ENCODE measurements at places on chromosomes 11 and 22.

- DNase-seq: no peak
Observed at GRCh38 chr11:2807025-2807681, 78.4 kb downstream of the CDKN1C start.

DNA sequence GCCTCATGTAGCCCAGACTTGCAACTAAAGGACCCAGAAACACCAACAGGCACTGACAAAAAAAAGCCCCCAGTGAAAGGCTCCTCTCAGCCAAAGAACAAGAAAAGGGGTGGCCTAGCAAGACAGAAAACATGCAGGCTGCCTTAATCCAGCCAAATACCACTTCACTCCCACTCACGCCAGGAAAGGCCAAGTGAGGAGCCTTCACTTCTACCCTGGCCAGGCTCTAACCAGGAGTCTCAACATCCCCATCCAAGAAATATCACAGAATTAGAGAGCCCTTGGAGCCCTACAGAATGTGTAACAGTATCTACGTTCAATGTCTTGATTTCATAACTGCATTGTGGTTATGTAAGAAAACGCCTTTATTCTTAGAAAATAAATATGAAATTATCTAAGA, 149.0 kb downstream of the APOL5 start:
- DNase-seq: no peak

GRCh38 chr11:47408598-47409439, 429 bp downstream of the SLC39A13 start:
- DNase-seq: no peak

GRCh38 chr11:102810950-102811660, 13.1 kb upstream of the MMP1 start:
- no peak for DNase-seq

DNA sequence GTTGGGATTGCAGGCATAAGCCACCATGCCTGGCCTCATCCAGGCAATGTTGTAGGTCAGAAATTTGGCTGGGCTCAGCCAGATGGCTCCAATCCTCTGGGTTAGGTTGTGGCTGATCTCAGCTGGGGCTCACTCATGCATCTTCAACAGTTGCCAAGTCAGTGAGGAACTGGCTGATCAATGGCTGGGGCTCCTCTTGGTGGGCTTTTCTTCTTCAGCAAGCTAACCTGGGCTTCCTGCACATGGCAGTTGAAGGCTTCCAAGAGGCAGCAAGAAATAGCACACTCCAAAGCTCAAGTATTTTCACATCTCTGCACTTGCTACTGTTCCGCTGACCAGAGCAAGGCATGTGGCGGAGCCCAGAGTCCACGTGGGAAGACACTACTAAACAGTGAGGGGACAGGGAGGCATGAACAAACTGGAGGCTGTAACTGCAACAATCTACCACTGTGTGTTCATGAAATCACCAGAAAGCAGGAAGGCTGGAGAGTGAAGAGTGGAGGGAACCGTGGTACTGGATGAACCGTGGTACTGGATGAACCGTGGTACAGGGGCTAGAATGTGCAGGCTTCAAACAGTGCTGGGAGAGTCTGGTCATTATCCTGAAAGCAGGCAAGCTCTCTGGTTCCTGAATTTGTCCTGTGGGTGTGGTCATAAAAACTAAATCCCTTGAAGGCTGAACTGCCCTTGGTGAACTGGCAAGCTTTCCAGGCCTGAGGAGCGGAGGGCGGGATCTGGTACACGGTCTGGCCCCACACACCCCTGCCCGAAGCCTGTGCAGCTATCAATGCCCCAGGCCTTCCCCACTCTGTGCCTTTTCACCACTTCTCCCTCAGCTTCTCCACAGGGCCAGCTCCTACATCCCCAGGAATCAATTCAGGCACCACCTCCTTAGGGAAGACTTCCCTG, 20.2 kb downstream of the CHST1 start:
- DNase-seq: no peak

GRCh38 chr22:35322126-35322525, 22.4 kb downstream of the TOM1 start:
- DNase-seq: no peak

GRCh38 chr11:112784323-112785073, 176.7 kb upstream of the NCAM1 start:
- DNase-seq: no peak

DNA sequence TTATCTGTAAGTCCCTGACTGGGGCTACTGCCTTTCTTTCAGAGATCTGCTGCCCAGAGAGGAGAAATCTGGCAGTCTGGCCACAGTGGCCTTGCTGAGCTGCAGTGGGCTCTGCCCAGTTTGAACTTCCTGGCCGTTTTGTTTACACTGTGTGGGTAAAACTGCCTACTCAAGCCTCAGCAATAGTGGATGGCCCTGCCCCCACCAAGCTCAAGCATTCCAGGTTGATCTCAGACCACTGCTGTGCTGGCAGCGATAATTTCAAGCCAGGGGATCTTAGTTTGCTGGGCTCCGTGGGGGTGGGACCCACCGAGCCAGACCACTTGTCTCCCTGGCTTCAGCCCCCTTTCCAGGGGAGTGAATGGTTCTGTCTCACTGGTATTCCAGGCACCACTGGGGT, 117.5 kb downstream of the TRPC6 start:
- DNase-seq: no peak

- no peak for DNase-seq
Observed at GRCh38 chr22:43564859-43565258, 153.0 kb downstream of the MPPED1 start.
